ENCODE measurements at places on chromosomes 7 and 10. TPM values are rescaled to one million over a fixed set of nuclear protein-coding genes. Genes with fewer than 3 reads are reported as not detected.

DNA sequence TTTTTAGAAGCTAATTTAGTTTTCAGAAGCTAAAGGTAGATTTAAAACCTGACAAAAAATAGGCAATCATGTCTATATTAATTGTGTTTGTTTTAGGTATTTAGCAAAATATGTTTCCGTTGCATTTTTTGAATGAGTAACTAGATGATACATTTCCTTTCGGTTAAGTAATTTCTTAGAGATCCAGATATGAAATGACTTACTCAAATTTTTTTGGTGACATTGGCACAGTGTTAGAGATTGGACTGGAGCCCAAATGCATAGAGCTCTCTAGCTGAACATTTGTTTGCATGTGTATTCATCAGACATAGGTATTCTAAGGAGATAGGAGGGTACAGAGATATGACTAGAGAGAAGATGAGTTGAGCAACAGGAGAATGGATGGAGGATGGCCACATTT lies 1.9 kb downstream of the BUB3 start:
- peak overlapping the region; percentile 92 for H3K4me3 ChIP-seq
- H3K27me3 ChIP-seq = no peaks in the 10 kb centered on the region
- DNase-seq = no peak
- H3K27ac ChIP-seq = no peak overlapping the region

DNA sequence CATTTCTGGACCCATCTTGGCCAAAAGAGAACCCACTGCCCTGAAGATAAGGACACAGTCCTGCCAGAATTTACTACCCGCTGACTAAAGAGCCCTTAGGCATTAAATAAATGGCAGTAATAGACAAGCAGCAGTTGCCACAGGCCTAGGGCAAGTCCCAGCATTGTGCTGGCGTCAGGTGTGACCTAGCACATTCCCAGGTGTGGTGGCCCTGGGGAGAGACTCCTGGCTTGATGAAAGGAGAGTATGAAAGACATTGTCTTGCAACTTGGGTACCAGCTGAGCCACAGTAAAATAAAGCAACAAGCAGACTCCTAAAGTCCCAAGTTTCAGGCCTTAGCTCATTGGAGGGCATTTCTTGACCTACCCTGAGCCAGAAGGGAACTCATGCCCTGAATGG lies 715.7 kb upstream of the SORCS1 start:
- no peak overlapping the region for H3K4me3 ChIP-seq
- H3K27ac ChIP-seq = no peak overlapping the region
- no peaks in the 10 kb centered on the region for H3K27me3 ChIP-seq
- no peak for DNase-seq
- no peaks in the 10 kb centered on the region for H3K36me3 ChIP-seq

The ZP3 gene
- total RNA-seq = 14.2 TPM

The TMEM196 gene
- not detected for total RNA-seq

The ASIC3 gene
- total RNA-seq = 7.6 TPM

The ACTL6B gene
- not detected for total RNA-seq

DNA sequence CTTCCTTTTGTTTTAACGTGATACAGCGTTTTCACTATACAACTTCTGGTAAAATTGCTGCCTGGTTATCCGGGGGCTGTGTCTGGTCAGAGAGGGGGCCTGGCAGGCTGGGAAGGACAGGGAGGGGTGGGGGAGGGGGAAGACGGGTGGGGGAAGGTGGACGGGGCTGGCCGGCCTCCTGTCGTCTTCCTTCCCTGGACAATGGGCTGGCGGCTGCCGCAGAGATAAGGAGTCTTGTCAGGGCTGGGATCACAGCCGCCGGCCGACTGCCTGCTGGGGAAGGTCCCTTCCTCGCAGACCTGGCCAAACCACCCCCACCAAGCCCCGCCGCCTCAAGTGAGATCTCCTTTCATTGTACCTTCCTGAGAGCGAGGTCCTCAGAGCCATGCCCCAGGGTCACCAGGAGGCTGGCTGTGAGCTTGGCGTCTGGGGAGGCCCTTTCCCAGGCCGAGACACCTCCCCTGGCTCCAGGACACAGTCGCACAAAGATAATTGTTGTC lies 151.2 kb upstream of the TNRC18 start:
- H3K36me3 ChIP-seq = no peaks in the 10 kb centered on the region
- peaks cover 34% of the 10 kb centered on the region for H3K4me1 ChIP-seq
- peak overlapping the region; percentile 41 for H3K4me3 ChIP-seq
- peak; percentile 65 for DNase-seq
- no peaks in the 10 kb centered on the region for H3K27me3 ChIP-seq

GRCh38 chr10:77293773-77294172 lies 343.8 kb downstream of the KCNMA1 start:
- H3K36me3 ChIP-seq = no peaks in the 10 kb centered on the region
- H3K4me1 ChIP-seq = peaks cover 17% of the 10 kb centered on the region
- H3K4me3 ChIP-seq = no peak overlapping the region
- no peak overlapping the region for H3K27ac ChIP-seq

- H3K27me3 ChIP-seq = no peaks in the 10 kb centered on the region
- no peak overlapping the region for H3K4me3 ChIP-seq
- no peak for DNase-seq
- H3K36me3 ChIP-seq = no peaks in the 10 kb centered on the region
- no peak overlapping the region for H3K27ac ChIP-seq
Measured at GRCh38 chr10:132743925-132744490, 41.9 kb downstream of the NKX6-2 start.

Measured in PC-9 (cell line).